ENCODE measurements at places on chromosomes 13 and 19. TPM values are rescaled to one million over a fixed set of nuclear protein-coding genes. Genes with fewer than 3 reads are reported as not detected.

LACC1 gene
- 13.6 TPM for total RNA-seq

VSTM1 gene
- total RNA-seq: not detected

GRCh38 chr13:40983259-40983658, 35.9 kb downstream of the ELF1 start:
- no peak for DNase-seq

DNA sequence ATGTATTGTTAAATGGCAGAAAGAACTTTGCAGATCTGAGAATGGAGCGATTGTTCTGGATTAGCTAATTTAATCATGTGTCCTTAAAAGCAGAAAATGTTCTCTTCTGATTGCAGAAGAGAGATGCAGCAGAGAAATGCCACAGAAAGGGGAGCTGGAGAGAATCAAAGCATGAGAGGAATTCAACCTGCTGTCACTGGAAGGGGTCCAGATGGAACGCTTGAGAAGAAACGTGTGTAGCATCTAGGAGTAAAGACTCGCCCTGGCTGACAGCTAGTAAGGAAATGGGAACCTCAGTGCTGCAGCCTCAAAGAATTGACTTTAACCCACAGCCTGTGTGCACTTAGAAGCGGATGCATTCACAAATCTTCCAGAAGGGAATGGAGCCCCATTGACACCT, 502.8 kb downstream of the KLF12 start:
- DNase-seq: no peak

MCF2L gene
- 97.6 TPM for total RNA-seq

TYROBP gene
- total RNA-seq: 201 TPM

PROZ gene
- not detected for total RNA-seq

SIGLEC10 gene
- total RNA-seq: 5.2 TPM

DNA sequence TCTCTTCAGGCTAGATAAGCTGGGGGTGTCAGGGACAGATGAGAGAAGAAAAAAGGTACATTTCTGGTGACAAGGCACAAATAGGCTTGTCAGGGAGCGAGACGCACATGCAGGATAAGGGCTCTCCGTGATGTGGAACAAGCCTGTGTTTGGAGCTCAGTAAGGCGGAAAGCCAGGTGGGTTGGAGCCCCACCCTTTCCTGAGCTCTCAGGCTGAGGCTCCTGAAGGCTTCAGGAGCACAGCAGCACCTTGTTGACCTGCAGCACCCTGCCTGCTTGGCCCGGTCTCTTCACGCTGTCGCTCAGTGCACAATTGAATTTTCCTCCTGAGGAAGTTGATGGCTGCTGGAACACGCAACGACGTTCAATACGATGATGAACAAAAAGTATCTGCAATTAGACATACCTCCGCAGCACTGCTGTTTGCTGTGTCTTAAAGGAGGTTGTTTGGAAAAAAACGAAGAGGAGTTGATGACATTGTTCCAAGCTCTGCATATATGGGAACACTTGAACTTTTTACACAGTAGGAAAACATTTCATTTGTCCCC, 29.3 kb downstream of the SERP2 start:
- DNase-seq: no peak

DNA sequence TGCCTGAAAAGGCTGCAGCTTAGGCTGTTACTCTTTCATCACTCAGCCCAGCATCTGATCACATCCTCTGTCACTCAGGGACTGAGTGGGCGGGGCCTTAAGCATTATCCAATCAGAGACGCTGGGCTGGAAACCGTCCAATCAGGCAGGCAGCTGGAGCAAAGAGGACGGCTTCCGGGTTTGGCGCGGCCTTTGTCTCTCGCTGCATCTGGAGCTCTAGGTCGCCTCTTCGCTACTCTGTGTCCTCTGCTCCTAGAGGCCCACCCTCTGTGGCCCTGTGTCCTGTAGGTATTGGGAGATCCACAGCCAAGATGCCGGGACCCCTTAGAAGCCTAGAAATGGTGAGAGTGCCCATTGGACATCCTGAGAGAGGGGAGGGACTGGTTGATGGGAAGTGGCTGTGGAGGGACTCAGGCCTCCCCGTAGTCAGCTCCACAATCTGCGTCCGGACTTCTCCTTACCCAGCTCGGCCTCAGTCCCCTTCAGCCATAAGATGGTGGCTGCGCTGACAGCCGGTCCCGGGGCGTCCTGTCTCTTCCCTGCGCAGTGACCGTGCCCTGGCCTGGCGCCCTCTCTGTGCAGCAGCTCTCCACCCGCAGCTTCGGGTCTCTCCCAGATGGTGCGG, at the start of gene ZNF486:
ZNF486 (plus strand) TSS at position 195 of the 625 bp plus-strand sequence; CDS start at position 312, 117 bp downstream.
- peak; percentile 94 for DNase-seq

DNA sequence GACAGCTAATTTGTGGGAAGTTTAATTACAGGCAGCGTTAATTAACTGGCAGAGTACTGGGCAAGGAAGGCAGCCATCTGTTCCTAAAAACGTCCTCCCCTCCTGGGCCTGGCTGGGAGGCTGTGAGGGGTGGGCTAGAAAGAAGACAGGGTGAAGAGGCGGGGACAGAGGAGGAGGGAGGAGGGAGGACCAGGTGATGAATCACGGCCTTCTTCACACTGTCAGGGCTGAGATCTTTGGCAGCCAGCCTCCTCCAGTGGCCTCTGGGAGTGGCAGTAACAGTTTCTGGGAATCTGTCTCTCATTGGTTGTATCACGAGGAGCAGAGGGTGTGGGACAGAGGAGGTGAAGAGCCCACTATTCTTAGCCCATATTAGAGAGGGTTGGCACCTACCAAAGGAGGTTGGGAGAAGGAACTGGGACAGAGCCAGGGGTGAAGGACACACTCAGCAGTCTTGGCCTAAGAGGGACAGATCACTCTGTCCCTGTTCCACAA, 9.6 kb upstream of the ZNRF4 start:
- DNase-seq: no peak

DNA sequence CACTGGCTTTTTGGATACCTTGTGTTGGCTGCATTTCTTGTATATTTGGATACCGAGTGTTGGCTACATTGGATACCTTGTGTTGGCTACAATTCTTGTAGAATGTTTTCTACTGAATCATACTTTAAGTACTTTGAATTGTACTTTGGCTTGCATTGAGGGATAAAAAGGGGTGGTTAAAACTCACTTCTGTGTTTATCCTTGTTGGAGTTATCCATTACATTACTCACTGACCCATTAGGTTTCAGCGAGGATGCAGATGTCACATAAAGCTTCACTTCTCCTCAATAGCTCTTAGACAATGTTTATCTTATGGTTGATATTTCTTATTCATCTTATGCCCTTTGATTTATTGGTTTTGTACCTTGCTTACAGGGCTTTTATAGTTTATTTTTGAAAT, 43.1 kb downstream of the PDS5B start:
- DNase-seq: no peak

DNA sequence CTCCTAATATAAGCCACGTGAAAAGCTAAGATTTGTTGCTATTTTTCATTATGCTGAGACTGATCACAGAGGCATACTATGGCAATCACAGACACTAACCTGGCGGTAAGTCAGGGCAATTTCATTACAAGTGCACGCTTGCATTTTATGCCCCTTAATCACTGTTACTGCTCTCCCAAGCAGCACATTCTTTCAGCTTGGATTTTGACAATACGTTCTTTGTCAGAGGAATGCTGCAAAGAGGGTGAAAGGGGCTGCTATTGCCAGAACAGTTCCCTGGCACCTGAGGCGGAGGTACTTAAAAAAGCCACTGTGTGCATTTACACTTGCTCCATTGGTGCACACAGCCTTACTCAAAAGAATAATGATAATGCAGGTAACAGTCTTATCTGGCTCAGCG, 346.6 kb downstream of the RFC3 start:
- no peak for DNase-seq

ZGLP1 gene
- 0.55 TPM for total RNA-seq

PRSS57 gene
- not detected for total RNA-seq

DNA sequence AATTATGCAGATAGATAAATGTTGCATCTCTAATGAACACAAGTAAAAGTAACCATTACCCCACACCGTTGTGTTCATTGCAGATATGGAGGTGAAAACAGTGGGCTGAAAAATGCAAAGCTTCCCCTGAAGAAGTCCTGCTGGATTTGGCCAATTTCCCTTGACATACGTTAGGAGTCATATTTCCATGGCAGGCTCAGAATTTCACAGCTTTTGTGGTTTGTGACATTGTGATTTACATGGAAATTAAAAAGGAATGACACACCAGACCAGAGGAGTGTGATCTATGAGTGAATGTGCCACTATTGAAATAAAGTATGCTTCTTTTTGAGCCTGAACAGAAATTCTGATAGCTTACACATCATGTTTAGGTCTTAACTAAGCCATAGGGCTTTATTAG, 221.1 kb upstream of the TMTC4 start:
- no peak for DNase-seq

INSR gene
- 75.5 TPM for total RNA-seq

- DNase-seq: no peak
These were observed 216.0 kb downstream of the DNAJC15 start for GRCh38 chr13:43239275-43239840.

- DNase-seq: no peak
These were observed 211.8 kb upstream of the SOX1 start for GRCh38 chr13:111855191-111855590.

TINCR gene
- total RNA-seq: 0.48 TPM

GRCh38 chr19:38443458-38443999, 10.0 kb downstream of the RYR1 start:
- no peak for DNase-seq

- no peak for DNase-seq
These were observed 442.3 kb downstream of the FGF9 start for GRCh38 chr13:22112956-22113745.

IZUMO2 gene
- total RNA-seq: not detected
